LHCN-M2 (cell line): ENCODE measurements at places on chromosomes 4 and X.

- DNase-seq = no peak
Measured at GRCh38 chrX:48720577-48721250, 24.2 kb downstream of the SUV39H1 start.

DNA sequence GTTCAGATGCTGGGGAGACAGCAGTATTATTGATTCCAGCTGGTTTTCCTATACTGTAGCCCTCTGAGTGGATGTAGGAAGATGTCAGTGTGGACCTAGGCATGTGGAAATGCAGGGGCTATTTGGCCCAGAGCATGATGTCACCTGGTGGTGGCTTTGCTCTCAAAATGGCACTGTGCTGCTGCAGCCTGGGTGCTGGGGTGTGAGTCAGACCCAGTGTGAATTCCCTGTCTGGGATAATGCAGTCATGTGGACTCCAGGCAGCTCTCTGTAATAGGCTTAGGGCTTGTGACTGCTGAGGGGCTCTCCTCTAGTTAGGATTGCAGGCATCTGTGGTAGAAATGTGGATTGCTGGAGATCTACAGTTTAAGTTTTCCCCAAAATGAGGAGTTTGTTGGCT lies 70.7 kb downstream of the DCAF8L2 start:
- no peak for DNase-seq

GRCh38 chrX:65866146-65866545 lies 173.7 kb downstream of the VSIG4 start:
- no peak for DNase-seq

GRCh38 chrX:112078606-112079005 lies 4.0 kb downstream of the TRPC5 start:
- DNase-seq = no peak

DNA sequence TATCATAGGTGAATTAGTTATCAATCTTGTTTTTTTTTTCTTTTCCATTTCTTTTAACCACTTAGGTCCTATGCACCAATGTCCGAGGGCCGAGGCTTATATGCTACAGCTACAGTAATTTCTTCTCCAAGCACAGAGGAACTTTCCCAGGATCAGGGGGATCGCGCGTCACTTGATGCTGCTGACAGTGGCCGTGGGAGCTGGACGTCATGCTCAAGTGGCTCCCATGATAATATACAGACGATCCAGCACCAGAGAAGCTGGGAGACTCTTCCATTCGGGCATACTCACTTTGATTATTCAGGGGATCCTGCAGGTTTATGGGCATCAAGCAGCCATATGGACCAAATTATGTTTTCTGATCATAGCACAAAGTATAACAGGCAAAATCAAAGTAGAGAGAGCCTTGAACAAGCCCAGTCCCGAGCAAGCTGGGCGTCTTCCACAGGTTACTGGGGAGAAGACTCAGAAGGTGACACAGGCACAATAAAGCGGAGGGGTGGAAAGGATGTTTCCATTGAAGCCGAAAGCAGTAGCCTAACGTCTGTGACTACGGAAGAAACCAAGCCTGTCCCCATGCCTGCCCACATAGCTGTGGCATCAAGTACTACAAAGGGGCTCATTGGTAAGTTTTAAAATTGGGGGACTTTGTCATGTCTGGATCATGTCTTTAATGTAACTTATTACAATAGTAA lies 250.7 kb downstream of the RAPGEF2 start:
- no peak for DNase-seq
